ENCODE measurements at places on chromosomes 1 and 21.
A peak's percentile ranks its signal among the peaks of the same experiment; 100 is the strongest.

DNA sequence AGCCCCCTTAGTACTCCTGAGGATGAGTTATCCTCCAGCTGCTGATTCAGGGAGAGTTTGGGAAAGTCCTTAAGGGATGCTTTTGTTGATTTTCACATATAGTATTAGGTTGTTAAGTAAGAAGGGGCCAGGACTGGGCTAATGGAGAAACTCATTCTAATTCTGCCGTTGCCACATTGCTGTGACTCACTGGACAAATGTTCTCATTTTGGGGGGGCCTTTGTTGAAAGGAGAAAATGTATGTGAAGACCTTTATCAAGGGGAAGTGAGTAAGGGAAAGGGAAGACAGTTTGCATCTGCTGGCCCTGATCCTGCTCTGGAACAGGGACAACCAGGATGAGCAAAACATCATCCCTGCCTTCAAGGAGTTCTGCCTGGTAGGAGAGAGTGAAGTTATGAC is 123.2 kb upstream of the FGGY start:
- DNase-seq, result no peak

DNA sequence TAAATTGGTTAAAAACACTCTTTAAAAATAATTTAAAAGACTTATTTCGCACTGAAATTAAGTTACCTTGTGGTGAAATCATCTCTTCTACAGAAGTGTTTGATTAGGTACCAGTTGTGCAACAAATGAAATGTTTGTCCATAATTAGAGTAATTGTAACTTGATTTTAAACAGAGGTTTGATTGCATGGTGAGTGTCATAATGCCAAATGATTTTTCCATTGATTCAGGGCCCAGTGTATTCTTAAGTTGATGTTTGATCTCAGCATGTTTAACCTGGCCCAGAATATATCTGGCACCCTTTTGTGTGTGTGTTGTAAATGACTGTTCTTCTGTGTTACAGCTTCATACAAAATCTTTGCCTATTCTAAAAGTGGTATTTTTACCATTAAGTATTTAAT is 28.5 kb downstream of the LRRC8B start:
- no peak for DNase-seq

GRCh38 chr1:64004451-64005025 is 198.9 kb upstream of the UBE2U start:
- DNase-seq, result no peak

DNA sequence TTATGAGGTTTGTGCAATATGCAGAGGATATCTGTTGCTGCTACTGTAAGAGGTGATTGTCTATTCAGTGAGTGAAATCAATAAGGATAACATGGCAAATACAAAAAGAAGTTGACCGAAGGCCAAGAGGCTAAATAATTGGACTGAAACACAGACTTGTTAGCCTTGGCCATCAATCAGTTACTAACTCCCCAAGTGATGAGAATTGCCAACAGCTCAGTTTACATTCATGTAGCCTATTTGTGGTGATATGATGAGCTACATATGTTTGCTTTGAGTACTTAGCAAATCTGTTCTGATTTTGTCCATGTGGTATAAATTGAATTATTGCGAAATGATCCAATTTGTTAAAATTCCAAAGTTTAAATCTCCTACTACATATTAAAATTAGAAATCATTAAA is 68.6 kb upstream of the VAV3 start:
- DNase-seq, result peak; percentile 28

- no peak for DNase-seq
These were observed 9.5 kb downstream of the ERG start for GRCh38 chr21:38488640-38489270.

DNA sequence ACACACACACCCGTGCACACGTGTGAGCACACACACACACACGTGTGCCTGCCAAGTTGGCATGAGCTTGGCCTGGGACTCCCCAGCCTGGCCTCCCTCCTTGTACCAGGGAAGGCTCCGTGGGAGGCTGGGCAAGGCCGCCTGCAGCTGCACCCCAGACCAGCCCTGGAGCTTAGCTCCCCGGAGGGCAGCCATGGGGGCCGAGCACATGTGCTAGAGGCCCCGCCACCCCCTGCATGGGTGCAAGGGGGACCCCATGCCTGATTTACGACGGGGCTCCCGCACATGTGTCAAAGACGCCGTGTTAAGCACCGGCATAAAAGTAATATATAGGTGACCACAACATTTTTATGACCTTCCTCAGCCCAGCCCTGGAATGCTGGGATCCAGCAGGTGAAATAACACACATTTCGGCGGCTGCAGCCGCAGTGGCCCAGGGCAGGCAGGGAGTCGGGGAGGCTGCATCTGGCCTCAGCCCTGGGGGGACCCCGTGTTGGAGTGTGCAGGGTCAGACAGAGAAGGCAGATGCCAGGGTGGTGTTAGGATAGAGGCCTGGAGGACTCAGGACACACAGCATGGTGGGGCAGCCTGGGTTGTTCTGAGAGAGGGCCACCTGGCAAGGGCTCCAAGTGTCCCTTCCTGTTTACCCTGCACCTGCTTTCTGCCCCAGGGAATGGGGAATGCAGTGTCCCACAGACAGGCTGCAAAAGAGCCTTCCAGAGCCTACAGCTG is 56.3 kb downstream of the WNT9A start:
- DNase-seq, result no peak

DNA sequence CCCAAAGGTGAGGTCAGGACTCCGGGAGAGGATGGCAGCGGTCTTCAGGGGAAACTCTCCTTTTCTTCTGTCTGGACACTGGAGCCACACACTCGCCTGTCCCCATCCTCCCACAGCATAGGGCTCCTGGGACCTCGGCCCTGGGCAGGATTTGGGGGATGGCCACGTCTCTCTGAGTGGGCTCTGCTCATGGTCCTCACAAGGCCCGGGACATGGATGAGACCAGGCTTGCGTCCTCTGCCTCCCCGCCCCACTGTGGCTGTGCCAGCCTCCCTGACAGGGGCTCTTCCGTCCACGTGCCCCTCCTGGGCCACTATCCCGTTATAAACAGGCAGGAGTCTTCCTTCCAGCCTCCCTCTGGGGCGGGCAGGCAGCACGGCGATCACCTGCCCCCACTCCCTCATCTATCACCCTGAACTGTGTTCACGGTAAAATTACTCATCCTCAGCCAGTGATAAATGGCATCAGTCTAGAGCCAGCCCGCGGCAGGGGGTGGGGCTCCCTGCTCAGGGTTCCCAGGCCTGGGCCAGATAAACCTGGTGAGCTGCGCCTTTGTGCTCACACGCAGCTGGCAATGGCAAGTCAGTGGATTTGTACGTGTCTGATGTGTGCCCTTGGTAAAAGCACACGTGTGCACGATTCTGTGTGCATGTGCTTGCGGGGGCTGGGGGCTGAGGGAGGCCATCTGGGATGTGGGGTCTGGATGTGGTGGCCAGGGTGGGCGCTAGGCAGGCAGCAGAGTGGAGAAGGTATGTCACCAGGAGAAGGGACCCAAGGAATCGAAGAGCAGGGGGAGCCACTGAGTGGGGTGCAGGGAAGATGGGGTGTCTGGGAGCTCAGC is 12.6 kb upstream of the SAMD11 start:
- no peak for DNase-seq

DNA sequence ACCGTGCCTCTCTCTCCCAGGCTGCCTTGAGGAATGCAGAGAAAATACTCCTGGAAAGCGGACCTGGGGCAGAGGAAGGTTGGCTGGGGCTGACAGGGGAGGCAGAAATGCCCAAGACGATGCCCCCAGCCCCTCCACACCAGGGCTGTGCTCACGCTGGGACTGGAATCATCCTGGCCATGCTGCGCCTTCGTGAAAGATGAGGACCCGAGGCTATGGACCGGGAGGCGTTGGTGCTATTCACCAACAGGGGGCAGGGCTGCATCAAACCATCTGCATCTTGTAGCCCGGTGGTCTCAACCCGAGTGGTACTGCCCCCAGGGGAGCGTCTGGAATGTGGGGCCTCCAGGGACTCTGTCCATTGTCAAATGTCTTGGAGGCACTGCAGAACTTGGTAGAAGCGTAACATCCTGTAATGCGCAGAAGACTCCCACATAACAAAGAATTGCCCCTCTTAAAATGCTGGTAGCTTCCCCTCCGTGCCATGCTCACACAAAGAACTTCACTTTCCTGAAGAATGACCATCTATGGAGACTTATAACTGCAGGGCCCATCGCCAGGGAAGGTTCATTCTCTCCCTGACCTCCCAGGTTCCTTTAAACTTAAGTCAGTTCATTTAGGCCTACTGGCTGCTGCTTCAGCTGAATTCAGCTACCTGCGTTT is 251.2 kb downstream of the RRAGC start:
- peak; percentile 12 for DNase-seq

DNA sequence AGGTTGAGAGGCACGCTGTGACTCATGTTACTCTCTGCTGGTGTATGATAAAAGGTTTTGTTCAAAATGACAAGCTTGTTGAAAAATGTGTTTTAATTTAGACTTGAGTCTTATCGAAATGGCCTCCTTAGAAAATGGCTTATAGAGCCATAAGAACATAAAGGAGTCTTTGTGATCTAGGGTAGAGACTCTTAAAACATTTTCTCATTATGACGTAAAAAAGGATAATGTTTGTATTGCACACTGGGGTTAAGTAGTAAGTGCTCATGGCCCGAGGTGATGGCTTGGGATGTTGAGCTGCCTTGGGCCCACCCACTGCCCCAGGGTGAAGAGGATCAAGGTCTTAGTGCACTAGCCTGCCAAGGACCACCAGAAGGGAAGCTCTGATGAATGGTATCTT is 117.4 kb downstream of the DISC1 start:
- DNase-seq, result no peak

DNA sequence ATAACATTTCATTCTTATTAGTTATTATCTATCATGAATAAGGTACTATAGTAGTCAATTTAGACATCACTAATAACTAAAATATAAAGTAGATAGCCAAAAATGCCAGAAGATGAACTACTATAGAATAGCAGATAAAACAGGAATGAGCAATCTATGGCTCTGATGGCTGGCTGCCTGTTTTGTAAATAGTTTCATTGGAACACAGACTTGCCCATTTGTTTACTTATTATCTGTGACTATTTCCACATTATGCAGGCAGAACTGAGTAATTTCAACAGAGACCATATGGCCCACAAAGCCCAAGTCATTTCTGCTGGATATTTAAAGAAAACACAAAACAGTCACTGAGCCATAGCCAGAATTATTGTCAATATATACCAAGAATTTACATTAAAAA is 222.1 kb downstream of the COL24A1 start:
- no peak for DNase-seq

DNA sequence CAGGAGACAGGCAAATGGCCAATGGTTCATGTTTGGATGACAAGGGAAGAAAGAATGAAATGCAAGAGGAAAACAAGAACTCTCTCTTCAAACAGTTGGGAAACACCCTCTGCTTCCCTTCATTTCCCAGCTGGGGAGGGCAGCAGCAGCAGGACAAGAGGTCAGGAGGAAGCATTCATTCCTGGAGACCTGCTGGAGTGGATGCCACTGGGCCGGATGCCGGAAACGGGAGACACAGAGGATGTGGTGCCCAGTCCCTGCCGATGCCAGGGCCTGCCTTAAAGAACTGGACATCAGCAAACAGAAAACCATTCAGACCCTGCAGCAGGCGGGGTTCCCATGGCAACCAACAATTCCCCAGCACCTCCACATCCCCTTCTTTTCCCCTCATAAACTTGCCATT is 102.3 kb upstream of the ZNF648 start:
- DNase-seq, result no peak

DNA sequence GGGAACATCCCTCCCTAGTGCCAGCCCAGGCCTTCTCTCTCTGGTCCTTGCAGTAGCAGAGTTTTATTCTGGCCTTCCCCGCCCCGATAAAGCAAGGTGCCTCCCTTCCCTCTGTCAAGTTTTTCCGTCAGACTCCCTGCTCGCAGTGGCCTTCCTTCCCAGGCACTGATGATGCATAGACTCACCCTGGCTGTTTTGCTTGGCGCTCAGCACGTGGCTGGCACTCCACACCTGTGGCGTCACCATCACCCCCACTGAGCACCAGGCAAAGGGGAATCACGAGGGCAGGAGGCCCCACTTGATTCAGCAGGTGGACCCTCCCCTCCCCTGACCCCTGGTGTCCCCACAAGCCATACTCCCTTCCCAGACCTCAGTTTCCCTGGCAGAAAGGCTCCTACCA is 7.4 kb downstream of the SLC26A9 start:
- no peak for DNase-seq

DNA sequence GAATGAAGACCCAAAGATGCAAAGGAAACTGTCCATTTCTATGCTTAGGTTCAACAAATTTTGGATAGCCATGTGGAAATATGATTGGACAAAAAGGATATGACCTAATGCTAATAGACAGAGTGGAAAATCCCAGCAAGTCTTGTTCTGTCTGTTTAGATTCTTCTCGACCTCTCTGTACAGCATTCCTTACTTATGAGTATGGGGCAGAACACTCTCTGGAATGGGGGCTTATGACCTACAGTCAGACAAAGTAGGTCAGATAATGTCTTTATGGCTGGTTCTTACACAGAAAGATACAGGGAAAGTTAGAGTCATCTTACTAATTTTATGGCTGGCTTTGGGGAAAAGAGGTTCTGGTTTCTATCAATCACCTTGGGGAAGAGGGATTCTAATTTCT is 2.8 kb downstream of the GCSAML start:
- no peak for DNase-seq

DNA sequence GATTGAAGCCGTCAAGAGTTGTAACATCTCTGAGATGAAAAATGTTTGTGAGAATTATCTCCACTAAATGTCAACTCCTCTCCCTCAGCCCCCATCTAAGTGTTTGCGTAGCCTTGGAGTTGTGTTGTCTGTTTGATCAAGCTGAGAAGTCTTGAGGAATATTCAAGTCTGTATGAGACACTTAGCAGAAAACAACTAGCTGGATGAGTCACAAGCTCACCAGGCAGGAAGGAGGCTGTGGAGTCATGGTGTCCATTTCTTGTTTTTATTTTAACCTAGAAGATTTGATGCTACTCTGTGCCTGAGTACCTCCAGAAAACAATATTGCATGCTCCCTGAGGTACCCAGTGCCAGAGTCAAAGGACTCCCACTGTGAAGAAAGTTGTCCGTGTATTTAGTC is 211.6 kb upstream of the PLXNA2 start:
- no peak for DNase-seq

GRCh38 chr1:45526135-45526644 is 4.5 kb upstream of the PRDX1 start:
- DNase-seq, result peak; percentile 77

GRCh38 chr1:108901106-108901505 is 24.3 kb downstream of the GPSM2 start:
- no peak for DNase-seq

DNA sequence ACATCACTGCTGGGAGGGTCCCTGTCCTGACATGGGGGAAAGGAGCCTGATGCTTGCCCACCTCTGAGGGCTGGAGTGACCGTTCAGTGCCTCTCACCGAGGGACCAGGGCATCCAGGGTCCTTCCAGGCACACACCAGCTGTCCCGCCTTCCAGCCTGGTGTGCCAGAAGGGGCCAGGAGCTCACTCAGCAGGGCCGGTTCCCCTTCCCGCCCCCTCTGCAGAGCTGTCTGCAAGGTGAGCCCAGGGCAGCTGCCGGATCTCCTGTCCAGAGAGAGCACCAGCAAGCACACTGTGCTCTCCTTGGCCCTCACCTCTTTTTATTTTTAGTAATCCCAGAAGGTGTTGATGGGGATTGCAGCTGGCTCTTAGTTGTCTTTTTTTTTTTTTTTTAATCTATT is 16.9 kb downstream of the H6PD start:
- no peak for DNase-seq

- DNase-seq, result no peak
These were observed 37.0 kb downstream of the SLC9A1 start for GRCh38 chr1:27117733-27118439.

GRCh38 chr1:204074274-204075138 is 1.6 kb downstream of the SOX13 start:
- DNase-seq, result peak; percentile 87

Measured in HepG2 (cell line).